ENCODE measurements at places on chromosomes 5 and 9.

DNA sequence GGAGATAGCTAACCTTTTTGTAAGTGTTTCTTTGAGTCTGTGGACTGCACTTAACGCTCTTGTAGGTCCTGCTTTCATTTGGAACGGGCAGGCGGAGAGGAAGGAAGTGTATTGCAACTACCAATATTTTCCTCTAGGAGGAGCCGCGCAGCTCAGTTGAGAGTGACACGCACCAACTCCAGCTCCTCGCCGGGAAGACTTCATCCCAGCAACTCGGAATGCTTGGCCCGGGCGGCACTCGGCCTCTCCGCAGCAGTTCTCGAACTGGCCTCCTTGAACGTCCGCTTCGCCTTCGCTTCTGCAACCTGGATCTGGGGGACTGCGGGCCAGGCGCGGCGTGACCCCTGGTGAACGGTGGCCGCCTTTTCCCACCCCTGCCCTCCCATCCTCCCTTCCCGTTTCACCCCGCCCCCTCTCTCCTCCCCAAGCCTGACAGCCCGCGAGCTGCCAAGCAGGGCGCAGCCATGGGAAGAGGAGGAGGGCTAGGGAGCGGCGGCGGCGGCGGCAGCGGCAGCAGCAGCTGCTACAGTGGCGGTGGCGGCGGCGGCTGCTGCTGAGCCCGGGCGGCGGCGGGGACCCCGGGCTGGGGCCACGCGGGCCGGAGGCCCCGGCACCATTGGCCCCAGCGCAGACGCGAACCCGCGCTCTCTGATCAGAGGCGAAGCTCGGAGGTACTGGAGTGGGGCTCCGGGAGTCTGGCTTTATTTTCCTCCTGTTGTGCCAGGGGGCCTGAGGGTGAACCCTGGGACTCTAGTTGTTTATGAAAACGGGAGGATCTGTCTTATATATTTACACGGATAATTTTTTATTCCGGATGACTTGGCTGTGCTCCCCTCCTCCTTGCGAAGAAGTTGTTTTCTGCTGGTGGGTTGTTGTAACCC lies at the start of gene GHR:
Gene GHR (plus strand): TSS at position 155 of the 881 bp plus-strand sequence. CDS start 142,436 bp downstream, outside the sequence.
- no peak for DNase-seq

DNA sequence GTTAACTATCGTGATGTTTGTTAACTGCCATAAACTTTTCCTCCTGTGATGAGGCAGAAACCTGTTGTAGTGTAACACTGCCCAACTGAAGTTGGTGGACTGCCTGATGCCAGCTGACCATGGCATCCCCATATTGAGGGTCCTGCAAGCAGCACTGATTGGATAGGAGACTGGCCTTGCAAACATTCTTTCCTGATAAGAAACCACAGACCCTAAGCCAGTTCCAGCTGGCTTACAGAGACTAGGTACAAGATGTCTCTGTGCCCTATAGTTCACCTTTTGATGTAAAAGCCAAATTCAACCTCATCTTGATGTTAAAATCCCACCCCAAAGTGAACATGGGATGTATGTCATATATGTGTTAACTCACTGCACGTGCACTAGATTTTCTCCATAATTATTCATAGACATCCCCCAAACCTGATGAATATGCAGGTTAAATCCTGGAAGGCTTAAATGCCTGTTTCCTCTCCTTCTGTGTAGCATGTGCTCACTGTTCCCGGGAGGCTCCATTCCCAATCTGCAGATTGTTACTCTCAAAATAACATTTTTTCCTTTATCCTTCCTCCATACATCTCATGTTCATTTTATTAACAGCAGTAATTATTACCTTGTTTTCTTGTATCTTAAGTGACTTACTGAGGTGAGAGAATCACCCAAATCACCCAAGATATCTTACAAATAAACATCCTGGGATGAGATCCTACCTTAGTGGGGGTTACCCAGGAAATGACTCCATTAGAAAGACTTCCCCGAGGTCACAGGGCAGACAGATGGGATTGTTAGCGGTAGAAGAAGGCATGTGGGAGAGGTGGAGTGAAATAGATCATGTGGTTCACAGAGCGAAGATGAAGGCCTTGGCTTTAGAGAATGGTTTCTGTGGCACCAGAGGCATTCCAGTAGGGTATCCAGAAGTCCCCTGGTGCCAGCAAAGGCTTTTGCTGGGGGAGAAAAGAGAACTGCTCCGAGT lies 566.7 kb downstream of the CCDC171 start:
- no peak for DNase-seq

DNA sequence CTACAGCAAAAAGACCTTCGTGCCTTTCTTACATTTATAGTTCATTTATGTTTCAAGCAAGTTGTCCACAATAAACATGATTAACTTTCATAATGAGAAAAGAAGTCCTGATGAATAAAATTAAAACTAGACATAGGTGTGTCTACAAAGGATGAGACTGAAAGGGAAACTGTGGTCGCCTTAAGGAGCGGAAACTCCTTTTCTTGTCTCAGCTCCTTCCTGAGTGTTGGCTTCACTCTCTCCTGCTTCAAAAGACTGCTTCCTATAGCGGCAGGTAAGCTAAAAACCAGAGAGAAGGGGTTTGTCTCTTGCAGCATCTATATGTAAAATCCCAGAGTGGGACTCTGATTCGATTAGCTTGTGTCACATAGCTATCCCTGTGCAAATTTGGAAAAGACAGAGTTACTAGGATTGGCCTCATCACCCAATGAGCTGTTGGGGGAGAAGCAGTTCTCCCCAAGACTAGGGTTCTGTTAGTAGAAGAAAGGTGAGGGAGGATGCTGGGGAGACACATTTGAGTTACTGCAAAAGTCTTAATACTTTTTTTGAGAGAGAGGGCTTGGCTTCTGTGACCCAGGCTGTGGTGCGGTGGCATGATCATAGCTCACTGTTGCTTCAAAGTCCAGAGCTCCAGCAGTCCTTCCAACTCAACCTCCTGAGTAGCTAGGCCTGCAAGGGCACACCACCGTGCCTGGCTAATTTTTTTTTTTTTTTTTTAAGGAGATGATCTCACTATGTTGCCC lies 16.8 kb upstream of the CTSL start:
- no peak for DNase-seq

GRCh38 chr9:34375901-34376595 lies 650 bp downstream of the MYORG start:
- no peak for DNase-seq

GRCh38 chr9:127971357-127972235 lies 9.2 kb downstream of the EEIG1 start:
- no peak for DNase-seq

DNA sequence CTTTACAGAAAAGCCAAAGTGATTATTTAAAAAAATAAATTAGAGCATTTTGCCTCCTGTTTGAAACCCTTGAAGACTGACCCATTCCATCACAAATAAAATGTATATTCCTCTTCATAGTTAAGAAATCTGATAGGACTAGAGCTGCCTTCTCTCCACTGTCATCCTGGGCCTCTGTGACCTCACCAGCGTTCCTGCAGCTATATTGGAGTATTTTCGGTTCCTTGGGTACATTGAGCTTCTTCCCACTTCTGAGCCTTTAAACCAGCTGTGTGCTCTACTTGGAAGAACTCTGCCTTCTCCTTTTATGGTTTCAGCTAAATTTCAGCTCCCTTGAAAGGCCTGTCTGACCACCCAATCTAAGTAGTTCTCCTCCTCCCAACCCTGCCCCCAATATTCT lies 99.1 kb upstream of the ABCA1 start:
- DNase-seq = no peak

GRCh38 chr9:90869361-90869760 lies 67.7 kb downstream of the SYK start:
- DNase-seq = no peak

GRCh38 chr5:159515197-159515596 lies 184.9 kb upstream of the IL12B start:
- no peak for DNase-seq

GRCh38 chr5:125710745-125711144 lies 712.5 kb upstream of the GRAMD2B start:
- no peak for DNase-seq

GRCh38 chr9:3906437-3907213 lies 380.8 kb upstream of the RFX3 start:
- no peak for DNase-seq

GRCh38 chr9:81673310-81673709 lies 16.0 kb downstream of the TLE1 start:
- DNase-seq = no peak

GRCh38 chr9:87888501-87888900 lies 5.8 kb downstream of the SPATA31E1 start:
- DNase-seq = no peak

DNA sequence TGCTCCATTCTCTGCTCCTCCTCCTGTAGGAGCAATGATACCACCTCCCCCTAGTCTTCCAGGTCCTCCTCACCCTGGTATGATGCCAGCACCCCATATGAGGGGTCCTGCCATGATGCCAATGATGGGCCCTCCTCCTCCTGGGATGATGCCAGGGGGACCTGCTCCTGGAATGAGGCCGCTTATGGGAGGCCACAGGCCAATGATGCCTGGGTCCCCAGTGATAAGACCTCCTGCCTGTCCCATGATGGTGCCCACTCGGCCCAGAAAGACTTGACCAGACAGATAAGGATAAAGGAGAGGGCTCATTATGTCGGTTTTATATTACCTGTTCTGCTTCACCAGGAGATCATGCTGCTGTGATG lies 26.2 kb upstream of the IQGAP2 start:
- DNase-seq = no peak

DNA sequence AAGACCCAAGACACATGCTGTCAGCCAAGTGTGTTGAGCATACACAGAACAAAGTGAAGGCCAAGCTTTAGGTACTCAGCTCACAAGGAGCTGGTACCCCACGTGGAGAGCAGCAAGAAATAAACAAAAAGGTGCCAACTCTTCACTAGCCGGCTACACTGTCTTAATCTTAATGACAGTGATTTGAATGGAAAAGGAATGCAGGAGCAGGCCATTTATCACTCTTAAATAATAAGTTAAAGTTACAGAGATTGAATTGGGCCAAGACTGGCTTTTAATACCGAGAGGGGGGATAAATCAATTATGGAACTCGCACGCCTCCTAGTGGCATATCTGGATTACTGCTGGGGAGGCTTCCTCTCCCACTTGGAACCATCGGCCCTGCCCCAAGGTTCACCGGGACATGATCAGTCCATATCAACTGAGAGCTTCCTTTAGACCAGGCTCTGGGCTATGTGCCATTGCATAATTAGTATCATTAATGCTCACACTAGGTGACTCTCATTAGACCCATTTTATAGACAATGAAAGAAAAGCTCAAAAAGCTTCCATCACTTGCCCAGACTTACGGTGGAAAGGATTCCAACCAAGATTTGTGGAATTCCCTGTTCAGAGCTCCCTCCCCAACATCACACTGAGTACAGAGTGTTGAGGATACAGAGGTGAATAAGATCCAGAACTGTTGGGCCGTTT lies 94.0 kb downstream of the ACTL7B start:
- DNase-seq = peak; percentile 46

GRCh38 chr5:19978476-19978875 lies 9.5 kb downstream of the CDH18 start:
- no peak for DNase-seq

DNA sequence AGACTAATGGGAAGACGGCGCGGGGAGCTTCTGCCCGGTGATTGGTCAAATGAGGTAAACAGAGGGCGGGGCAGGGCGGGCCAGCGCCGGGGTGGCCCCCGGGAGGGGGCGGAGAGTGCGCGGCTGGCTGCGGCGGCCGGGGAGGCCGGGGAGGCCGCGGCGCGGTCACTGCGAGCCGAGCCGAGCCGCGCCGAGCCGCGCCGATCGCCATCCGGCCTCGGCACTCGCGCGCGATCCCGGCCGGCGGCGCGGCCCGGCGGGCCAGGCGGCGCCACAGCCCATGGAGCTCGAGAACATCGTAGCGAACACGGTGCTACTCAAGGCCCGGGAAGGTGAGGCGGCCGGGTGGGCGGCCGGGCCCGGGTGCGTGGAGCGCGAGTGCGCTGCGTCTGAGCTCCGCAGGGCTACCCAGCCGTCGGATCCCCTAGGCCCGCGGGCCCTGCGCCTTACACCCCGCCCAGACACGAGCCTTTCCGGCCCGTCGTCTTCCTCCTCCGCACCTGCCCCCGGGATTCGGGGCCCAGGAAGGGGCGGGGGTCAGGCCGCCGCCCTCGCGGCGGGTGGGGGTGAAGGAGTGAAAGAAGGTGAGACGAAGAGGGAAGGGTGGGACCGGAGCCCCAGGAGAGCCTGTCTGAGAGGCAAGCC lies at the start of gene GRK6:
Gene GRK6 (plus strand): TSS at position 111 of the 645 bp plus-strand sequence. CDS start 170 bp downstream, at position 281.
- DNase-seq = no peak

Measured in GM12891 (cell line).